Activated naive CD8-positive, alpha-beta T cell treated with anti-CD3 and anti-CD28 coated beads, Interleukin-2, amount 10 ng/mL, durations not matched to agents 7 days and 5 days (primary cell): ENCODE measurements at places on chromosomes 5 and 9.

DNA sequence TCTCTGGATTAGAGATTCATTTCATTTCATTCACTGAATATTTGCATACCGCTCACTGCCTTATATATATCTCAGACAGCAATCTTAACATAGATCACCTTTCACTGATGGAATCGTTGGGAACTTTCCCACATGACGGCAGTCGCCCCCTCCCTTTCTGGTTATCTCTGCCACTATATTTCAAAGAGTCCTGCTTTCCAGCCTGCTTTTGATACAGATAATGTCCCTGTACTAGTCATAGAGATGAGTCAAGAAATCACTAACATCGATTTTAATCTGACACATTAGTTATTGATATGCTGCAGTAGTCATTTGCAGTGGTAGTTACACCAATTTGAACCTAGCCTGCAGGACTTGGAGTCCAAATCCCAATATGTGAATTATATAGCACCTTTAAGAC, 8.5 kb downstream of the ARSK start:
- DNase-seq, result no peak

DNA sequence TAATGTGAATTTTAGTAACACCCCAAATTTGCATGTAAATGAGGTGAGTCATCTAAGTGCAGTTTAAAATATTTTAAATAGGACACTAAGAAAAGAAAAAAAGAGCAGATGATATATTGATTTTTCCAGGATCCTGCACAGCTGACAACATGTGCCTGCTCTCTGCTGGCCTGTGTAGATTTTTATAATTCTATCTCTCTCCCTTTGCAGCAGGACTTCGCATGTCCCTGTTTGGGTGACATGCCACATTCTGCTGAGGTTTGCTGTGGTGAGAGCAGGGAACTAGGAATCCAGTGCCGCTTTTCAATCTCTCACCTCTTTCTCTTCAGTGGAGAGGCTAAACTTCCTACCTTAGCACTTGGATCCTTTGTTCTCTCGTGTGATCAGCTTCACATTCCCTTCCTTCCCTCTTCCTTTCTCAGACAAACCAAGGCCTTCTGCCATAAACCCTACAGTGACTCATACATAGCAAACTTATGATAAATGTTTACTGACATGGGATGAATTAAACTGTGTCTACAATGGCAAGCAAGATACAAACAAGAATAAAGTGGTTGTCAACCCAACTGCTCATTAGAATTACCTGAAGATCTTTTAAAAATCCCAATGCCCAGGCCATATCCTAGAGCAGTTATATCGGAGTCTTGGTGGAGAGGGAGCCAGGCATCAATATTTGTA, 198.8 kb upstream of the EFNA5 start:
- no peak for DNase-seq

DNA sequence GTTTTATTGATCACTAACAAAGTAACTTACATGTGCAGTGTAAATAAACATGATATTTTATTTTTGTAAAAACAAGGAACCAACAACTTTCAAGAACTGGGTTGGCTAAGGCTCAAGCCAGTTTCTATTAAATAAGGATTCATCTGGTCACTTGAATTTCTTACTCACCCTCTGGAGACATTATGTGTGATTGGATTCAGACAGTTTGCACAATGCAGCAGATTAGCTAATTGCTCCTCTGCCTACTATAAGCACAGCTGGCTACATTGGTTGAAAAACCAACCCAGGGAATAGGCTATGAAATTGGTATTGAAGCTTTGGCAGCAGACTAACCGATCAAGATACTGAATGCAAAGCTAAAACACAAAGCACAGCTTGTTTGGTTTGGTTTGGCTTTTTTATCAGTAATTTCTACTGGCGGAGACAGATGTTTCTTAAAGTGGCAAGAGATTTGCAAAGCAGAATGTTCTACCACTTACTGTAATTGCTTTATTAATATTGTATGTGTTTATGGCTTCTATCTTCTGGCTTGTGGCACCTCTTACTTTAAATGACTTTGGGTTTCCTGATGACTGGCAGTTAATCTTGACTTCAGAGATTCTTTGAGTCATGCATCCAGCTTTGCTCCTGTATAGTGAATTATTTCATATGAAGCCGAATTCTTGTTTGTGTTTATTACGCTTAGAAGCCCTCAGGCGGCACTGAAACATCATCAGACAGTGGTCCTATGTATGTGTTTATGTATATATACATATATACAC, 231.5 kb downstream of the MPDZ start:
- DNase-seq, result no peak

- DNase-seq, result no peak
Observed at GRCh38 chr5:95892784-95893354, 68.8 kb downstream of the ELL2 start.

DNA sequence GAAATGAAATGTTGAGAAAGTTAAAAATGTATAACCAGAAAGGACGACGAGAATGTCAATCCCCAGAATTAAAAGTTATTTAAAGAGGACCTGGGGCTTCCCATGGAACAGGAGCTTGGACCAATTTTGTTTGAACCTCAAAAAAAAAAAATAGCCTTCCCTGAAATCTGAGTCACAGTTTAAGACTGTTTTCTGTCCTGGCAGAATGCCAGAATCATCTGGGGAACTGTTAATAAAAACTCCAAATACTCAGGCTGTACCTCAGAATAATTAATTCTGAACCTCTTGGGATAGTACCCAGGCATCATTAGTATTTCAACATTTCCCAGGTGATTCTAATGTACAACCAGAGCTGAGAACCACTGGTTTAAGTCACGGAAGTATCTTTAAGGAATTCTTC, 102.2 kb upstream of the SLCO6A1 start:
- no peak for DNase-seq

- DNase-seq, result no peak
Observed at GRCh38 chr5:54905246-54905795, 80.1 kb downstream of the ESM1 start.

GRCh38 chr5:170265522-170265921, 32.1 kb downstream of the LCP2 start:
- DNase-seq, result no peak
